ENCODE measurements at places on chromosomes 11 and 22.

DNA sequence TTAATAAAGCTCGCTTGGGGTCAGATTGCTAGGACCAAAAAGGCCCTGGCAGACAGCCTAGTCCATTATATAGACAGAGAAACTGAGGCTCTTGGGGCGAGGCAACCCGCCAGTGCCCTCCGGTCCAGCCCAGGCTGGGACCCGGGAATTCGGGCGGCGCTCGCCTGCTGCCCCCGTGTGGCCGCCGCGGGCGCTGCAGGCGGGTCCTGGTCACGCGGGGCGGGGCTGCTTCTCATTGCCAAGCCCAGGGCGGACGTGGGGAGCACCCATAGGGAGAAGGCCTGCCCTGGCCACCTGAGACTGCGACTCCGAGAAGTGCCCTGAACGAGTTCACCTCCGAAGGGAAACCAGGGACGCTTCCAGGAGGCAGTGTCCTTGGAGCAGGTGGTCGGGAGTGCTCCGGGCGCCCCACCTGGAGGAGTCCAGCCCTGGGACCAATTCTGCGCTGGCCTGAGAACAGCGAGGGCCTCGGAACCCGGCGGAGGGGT is 36.0 kb upstream of the CSNK1E start:
- peak; percentile 78 for DNase-seq

DNA sequence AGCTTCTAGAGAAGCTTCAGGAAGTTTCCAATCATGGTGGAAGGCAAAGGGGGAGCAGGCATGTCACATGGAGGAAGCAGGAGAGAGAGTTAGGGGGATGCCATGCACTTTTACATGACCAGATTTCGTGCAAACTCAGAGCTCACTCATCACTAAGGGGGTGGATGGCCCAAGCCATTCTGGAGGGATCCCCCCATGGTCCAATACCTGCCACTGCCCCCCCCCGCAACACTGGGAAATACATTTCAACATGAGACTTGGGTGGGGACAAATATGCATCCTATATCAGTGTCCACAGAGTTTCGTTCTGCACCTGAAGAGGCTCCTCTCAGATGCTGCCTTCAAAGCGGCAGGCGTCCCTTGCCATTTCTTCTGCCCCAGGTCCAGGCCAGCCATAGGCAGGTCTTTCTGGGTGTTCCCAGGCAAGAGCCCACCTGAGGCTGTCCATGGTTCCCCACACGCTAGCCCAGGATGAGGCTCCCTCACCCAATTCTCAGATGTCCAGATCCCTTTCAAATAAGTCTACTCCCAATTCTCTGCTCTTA is 1344.3 kb downstream of the TBC1D22A start:
- DNase-seq, result no peak

DNA sequence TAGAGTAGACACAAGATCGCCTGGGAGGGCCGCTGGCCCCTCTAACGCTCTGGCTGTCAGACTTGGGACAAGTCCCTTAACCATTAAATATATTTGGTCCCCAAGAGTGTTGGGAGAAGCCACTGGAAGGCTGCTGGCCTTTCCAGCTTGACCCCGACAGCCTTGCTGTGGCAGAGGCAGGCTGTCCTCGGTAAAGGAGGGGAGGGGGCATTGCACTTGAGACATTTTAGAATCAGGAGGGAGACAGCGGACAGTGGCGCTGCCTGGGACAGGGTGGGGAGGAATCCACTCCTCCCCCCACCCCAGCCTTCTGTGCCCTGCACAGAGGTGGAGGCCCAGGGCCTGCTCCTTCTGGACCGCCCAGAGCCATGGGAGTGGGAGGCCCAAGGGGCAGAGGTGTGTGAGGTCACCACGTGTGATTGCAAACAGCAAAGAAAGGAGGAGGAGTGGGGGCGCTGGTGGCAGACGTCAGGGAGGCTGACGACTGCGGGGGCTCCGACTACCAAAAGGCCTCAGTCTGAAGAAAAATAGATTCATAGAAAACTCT is 28.9 kb downstream of the APOL1 start:
- no peak for DNase-seq

DNA sequence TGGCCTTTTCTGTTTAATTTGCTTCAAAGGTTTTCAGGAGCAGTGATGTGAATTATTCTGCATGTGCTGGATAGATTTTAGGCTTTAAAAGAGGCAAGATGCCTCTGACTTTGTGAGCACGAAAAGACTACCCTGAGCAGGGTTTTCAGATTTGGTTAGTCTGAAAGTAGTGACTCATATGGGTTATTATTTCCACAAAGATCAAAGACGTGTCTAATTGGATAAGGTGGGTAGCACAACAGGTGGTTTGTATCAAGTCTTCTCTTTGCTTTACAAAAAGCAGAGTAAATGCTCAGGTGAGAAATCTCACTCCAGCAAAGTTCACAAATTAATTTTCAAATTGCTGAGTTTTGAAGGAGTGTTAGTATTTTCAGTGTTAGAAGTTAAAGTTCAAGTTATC is 37.6 kb upstream of the DBX1 start:
- DNase-seq, result no peak

DNA sequence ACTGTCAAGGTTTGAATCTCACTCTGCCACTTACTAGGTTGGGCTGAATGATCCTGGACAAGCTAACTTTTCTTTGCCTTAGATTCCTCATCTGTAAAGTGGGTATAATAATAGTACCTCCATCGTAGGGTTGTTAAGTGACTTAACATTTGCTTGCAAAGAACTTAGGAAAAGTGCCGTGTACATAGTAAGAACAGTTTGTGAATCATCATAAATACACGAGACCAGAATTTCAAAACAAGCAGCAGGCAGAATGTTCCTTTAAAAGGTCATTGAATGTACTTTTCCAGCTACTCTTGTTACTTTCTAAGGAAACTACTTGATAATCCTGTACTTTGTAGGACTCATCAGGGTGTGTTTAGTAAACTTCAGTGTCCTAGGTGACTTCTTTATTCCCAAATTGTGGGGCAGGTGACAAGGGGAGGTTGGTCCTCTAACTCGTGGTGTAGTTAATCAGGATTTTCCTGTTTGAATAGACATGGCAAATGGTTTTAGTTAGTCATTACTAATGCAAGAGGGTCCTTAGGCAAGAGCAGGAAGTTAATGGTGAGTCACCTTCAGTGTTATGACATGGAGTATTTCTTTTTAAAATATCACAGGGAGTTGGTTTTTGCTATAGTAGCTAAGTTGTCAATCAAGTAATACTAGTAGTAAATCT is 67.9 kb downstream of the YAP1 start:
- peak; percentile 97 for DNase-seq

DNA sequence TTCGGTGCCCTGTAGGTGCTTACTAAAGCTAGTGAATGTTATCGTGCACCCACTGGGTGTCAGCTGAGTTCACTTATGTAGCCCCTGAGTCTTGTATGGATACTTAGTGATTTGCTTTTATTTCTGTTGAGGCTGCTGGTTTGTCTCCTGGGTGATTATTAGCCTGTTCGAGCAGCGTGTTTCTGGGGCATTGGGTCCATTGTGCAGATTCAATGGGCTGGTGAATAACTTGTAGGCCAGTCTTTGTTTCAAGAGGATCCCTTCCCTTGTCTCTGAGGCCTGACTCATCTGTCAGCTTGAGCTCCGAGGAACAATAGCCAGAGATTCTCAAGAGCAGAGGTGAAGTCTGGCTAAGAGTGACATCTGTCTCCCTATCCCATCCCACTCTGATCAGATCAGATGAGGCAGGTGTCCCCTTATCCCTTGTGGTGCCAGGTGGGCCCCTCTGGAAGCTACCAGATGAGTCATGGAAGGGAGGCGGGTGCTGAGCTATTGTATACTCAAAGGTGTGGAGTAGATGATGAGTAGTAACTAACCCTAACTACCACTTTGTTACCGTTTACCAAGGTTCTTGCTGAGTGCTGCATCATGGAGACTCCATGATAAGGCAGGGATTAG is 3.7 kb downstream of the MIAT start:
- DNase-seq, result peak; percentile 91

- DNase-seq, result peak; percentile 75
These were observed 8.6 kb downstream of the C11orf91 start for GRCh38 chr11:33692013-33692504.

GRCh38 chr11:103585911-103586310 is 450.5 kb upstream of the DDI1 start:
- no peak for DNase-seq

DNA sequence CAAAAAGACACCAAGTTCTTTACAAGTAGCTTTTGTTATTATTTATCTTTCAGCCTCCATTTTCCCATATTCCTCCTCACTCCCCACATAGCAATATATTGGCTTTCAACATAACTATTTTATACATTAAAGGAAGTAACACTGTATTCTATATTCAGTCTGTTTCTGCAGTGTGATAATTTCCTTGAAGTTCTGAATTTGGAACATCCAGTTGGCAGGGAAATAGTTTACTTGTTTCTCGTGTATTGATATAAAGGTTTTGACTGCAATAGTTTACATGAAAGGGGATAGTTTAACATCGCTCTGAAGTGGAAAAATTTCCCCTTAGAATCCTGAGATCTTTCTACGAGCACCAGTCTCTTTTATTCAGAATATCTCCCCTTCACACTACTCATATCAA is 341.5 kb upstream of the ANO3 start:
- no peak for DNase-seq

DNA sequence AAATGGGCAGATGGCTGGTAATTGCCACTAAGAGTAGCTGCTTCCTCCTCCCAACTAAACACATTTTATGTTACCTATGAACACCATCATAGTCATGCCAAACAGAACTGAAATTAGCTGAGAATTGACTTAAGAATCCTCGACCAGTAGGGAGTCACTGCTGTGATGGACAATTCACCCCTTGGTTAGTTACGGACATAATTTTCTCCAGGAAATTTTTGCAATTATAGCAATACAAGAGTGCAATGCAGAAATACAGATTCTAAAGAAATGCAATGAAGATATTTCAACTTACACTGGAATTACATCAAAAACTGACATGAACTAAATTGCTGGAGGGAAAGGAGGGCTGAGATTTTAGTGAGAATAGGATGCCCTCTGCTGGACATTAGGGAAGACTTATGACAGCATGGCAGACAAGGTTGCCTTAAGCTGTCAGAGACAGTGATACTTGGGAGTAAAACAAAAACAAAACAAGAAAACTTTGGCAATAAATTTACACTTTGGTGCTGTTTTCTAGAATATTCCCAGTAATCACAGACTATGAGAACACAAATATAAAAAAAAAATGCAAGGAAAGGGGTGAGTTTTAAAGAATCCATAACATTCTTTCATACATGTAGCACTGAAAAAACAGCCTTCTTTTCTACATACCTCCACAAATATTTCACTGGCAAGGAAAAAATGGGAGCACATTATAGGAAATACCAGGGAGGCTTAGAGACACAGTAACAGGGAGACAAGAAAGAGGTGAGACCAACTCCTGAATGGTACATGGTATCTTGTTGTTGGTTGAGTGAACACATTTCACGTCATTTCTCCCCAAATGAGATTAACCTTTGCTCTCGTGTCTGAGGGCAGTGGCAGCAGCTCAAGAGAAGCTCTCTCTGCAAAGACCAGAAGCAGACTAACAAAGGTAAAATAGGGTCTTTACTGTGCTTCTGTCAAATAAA is 11.2 kb upstream of the PPP2R1B start:
- DNase-seq, result peak; percentile 82
